ENCODE measurements at places on chromosomes 6 and 20.

DNA sequence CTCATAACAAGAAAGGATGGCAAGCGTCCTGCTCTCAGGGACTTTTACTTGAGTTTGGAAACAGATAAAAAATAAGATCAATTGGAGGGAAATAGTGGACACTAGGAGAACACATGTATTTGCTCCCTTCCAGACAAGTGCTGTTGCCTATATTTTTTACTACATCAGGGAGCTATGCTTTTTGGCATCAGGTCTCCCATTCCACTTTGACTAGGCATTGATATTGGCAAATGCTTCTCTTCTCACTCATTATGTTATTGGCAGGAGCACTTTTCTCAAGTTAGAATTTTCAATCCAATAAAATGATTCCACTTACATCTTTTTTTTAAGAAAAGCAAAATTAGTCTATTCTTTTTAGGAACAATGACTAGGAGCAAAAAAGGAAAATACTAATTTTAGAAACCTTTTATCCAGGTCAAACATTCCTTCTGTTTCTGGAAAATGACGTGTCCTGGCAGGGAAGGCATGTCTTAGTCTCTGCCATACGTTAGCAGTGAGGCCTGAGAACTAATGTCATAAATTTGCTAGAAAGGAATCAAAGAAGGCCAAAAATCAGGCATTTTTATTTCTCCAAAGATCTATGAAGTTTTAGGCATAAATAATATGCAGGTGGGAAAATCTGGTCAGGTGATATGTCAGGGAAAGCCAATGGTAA is 21.4 kb downstream of the BCAS1 start:
- DNase-seq = no peak

- no peak for DNase-seq
Observed at GRCh38 chr6:101129851-101130250, 248.7 kb upstream of the ASCC3 start.

DNA sequence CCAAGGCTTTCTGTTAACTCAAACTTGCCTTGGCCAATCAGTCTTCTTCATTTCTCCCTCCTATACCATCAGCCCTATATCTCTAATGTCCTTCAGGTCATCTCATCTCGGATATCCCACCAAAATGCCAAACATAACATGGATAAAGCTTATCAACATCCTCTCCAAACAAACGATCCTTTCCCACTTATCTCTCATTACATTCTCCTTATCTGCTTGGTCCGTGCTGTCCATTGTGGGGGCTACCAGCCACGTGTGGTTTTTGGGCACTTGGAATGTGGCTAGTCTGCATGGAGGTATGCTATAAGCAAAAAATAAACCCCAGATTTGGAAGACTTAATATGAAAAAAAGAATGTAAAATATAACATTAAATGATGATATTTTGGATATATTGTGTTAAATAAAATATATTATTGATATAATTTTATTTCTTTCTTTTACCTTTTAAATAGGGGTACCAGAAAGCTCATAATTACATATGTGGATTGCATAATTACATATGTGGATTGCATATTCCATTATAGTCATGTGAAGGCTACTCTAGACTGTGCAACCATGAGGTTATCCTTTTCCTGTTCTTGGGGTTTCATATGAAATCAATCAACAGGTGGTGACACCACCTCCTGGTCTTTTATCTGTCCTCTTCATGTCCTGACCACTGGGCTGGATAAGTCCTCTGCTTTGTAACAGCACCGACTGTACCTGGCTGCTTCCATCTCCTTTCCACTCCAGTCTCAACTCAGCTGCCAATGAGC is 123.0 kb downstream of the CD83 start:
- no peak for DNase-seq

DNA sequence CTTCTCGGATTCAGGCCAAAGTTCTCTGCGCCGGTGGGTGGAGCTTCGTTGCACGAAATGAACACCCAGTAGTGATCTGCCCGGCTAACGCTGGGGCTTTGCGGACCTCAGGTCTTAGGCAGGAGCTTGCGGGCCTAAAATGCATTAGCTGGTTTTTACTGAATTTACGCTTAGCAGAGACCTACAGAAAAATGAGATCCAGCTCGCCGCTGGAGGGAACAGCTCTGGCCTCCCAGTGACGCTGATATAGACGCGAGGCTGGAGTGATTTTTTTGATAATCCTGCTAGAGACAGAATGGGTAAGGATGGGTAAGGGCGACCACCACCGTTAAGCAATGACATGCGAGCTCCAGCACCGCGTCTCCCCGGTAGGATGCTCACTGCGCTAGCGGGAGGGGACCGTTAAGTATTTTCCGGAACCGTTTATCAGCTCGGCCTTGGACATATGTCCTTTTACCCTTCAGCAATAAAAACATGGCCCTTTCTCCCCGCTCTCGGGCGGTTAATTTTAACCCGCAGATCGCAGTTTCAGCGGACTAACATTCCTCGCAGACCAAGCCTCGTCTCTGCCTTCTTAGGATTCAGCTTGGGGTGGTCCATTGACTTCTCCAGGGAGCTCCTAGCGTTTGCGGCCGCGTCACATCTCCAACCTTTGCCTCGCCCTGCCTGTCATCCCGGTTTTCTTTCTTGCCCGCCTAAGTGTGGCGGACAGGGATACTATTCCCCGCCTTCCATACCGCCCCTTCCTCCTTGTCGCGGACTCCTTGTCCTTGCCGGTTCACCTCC is 109.3 kb downstream of the GPX5 start:
- no peak for DNase-seq

DNA sequence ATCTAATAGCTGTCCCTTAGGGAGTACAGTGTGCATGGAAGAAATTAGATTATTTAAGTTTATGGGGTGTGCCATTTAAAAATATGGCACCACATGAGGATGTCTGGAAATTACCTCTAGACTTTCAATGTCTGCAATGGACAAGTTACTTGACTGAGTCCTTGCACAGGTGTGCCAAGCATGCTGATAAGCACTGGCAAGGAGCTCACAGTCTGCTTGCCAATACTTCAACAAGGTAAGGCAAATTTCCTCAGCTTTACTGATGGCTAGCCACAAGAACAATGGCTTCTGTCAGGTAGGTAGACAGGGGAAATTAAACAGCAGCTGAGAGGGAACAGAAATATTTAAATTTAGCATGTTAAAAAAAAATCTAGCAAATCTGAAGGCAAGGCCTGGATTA is 91.1 kb upstream of the TRAF3IP2 start:
- no peak for DNase-seq

DNA sequence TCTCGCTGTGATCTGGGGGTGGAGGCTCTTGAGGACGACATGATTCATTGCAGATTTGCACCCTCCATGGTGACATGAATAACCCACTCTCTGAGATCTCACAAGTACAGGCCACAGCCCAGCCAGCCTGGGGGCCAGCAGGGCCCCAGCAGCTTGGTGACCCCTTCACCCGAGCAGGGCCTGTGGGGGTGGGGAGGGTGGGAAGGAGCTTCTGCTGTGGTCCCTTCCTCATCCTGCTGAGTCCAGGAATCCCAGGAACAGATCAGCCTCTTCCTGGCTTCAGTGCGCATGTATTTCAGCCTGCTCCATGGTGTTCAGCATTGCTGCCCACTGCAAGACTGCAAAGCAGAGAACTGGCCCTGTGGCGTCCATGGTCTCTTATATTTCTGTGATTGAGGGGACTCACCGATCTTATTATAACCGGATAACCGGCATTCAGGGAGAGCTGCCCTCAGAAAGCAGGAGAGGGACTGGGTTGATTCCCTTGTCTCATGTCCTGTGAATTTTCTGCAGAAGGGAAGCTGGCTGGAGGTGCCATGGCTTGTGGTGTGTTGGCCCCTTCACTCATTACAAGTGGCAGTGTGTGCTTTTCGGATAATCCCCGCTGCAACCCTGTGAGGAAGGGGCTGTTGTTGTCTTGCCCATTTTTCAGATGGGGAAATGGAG is 118.8 kb upstream of the FRMD1 start:
- DNase-seq = no peak

DNA sequence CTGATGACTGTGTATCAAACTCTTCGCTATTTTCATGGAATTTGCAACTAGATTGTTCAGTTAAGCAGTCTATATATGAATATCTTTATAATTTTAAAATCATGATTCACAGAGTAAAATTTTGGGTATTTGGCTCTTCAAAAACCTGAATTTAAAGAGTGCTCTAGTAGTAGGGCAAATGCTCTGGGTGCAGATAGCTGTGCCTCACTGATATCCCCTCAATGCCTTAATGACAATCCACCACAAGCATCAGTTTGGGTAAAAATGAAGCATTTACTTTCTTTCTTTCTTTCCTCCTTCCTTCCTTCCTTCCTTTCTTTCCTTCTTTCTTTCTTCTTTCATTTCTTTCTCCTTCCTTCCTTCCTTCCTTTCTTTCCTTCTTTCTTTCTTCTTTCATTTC is 239.7 kb downstream of the ADGRB3 start:
- no peak for DNase-seq

DNA sequence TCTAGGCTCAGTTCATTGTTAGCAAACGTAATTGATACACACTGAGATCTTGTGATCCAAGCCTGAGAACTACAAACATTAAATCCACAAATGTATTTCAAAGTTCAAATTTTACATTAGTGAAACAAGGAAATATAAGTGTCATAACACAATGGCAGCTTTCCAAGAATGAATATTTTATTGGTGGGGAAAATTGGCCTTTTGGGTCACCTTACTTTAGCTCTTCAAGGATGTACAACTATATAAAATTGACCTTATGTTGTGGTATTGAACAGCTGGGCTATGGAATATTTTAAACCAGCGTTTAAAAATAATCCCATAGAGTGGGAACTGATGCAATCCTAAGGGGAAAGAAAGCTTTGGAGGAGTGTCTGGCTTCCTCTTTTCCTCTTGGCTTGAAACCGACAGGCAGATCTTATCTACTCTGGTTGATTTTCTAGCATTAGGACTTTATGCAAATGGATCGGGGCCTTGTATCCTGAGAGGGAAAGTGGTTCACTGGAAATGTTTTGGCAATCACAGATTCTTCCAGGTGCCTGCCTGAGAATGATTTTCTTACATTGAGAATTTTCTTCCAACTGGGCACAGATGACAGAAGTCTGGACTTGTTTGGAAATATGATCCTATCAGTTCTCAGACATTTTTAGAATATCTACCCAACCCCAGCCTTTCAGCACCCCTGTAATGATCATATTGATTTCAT is 184.8 kb upstream of the ECI2 start:
- DNase-seq = no peak

- DNase-seq = no peak
Observed at GRCh38 chr6:6890400-6890858, 217.3 kb upstream of the RREB1 start.

DNA sequence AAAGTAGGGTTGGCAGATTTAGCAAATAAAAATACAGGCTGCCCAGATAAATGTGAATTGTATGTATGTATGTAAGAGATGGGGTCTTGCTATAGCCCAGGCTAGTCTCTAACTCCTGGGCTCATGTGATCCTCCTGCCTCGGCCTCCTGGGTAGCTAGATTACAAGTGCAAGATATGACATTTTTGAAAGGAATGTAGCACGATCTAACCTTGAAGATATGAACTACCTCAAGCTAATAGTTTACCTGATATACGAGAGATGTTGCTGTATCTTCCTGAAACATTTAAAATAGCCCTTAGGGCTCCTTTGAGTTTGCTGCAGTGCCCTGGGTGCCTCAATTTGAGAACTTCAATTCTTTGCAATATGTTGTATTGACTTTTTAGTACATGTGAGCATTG is 42.1 kb downstream of the AFG1L start:
- DNase-seq = no peak

GRCh38 chr6:19668710-19669109 is 168.5 kb upstream of the ID4 start:
- no peak for DNase-seq

- DNase-seq = no peak
Observed at GRCh38 chr6:116016846-116017545, 43.7 kb downstream of the FRK start.

GRCh38 chr6:132961122-132961521 is 146.8 kb downstream of the RPS12 start:
- DNase-seq = no peak

DNA sequence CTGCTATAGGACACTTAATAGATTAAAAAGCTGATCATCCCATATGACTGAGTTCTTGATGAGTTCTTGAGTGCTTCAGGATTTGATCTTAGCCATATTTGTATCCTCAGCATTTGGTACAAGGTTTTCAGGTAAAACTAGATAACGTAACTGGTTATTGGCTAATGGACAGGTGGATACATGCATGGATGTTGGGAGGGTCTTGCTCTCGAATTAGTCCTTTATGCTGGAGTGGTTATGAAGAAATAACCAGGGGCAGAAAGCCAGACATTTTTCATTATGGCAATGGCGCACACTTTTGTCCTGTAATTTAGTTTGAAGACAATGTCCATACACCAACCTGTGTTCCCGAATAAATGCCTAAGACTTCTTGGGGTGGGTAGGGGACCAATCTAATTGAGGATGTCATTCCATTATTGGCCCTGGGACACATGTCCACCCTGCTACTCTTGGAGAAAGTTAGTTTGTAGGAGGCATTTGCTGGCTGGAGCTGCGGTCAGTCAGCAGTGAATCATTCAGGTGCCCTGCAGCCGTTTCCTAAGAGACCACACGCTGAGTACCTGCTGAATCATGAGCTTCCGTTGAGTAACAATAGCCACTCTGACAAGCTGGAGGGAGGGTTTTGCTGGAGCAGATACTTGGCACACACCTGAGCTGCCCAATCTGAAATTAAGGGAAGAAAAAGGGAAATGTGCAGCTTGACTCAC is 194.4 kb downstream of the FOXA2 start:
- no peak for DNase-seq

GRCh38 chr20:57716901-57717300 is 7.1 kb upstream of the PMEPA1 start:
- no peak for DNase-seq

GRCh38 chr6:12937971-12938370 is 221.4 kb downstream of the PHACTR1 start:
- DNase-seq = no peak

DNA sequence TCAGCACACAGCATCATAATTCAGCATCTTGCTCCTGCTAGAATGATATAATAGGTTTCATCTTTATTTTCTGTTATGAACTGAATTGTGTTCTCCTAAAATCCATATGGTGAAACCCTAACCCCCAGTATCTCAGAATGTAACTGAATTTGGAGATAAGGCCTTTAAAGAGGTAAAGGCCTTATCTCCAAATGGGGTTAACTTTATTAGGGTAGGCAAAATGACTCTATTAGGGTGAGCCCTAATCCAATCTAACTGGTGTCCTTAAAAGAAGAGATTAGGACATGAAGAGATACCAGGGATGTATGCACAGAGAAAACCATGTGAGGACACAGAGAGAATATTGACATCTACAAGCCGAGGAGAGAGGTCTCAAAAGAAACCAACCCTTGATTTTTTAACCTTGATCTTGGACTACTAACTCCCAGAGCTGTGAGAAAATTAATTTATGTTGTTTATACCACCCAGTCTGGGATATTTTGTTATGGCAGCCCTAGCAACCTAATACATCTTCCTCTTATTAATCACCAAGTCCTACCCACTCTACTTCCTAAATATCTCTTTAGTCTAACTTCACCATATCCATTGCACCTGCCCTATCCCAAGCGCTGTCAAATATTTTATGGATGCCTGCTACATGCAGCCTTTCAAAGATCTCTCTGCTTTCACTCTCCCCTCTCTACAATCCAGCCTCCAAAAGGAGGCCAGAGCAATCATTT is 8.5 kb upstream of the MRS2 start:
- no peak for DNase-seq

DNA sequence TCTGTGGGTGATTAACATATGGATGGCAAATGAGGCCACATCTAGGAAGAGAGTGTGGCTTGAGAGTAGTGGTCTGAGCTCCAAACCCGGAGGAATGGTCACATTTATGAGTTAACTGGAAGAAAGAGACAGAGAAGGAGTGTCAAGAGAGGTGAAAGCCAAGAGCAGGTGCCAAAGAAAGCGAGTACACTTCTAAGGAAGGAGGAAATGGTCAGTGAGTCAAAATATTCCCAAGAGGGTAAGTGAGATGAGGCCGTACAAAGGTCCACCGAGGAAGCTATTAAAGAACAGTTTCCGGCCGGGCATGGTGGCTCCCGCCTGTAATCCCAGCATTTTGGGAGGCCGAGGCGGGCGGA is 104.5 kb upstream of the RNF24 start:
- DNase-seq = no peak
